ENCODE measurements at places on chromosomes 2 and 18.

- DNase-seq, result peak; percentile 13
Observed at GRCh38 chr2:71827524-71827901, 320.1 kb downstream of the CYP26B1 start.

GRCh38 chr2:174486563-174487107, at the start of gene GPR155:
Gene GPR155 (minus strand): TSS chr2:174487029. CDS start chr2:174481956, 5,073 bp downstream.
- DNase-seq, result no peak

- no peak for DNase-seq
Observed at GRCh38 chr2:174259981-174260380, 11.6 kb upstream of the OLA1 start.

- no peak for DNase-seq
Observed at GRCh38 chr2:205706769-205707381, 24.6 kb downstream of the NRP2 start.

GRCh38 chr2:12090590-12090989, 344.2 kb downstream of the LPIN1 start:
- no peak for DNase-seq

DNA sequence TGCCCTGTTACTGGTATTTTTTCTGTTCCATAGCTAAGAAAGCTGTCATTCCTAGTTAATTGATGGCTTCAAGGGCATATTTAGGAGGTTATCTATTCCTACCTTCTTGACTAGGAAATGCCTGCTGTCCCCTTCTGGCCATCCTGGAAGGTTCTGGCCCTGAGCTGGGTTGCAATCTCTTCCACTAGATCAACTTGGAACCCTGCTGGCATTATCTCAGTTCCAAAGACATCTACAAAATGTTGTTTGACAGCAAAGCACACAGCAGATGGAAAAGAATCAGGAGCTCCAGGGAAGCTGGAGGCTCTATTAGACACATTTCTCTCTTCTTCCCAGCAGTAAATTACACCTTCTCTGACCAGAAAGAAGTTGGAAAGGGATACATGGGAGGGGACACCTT, 192.1 kb downstream of the ARHGAP28 start:
- DNase-seq, result no peak

- peak; percentile 55 for DNase-seq
Observed at GRCh38 chr2:240255811-240256703, 115.6 kb upstream of the OTOS start.

GRCh38 chr2:191276792-191277465, 31.7 kb downstream of the MYO1B start:
- DNase-seq, result no peak

- no peak for DNase-seq
Observed at GRCh38 chr18:22489704-22490103, 72.0 kb upstream of the CTAGE1 start.

GRCh38 chr2:128622955-128623620, 304.4 kb upstream of the HS6ST1 start:
- DNase-seq, result no peak

DNA sequence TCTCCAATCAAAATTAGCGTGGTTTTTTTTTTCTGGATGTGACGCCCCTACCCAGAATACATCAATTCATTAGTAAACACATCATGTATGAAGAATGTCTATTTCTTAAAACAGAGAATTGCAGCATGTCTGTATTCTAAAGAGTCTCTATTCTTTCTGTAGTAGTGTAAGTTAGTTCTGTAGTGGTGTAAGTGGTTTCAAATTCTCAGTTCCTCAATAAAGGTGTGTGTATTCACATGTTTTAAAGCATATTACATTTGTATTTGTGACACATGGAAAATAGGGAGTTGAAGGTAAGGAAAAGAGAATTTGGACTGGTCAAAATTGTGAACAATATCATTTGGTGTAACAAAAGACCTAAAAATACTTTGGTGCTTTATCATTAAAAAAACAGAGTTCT, 8.0 kb upstream of the GPR75 start:
- DNase-seq, result no peak

GRCh38 chr2:1548910-1549673, 135.8 kb downstream of the TPO start:
- DNase-seq, result no peak

DNA sequence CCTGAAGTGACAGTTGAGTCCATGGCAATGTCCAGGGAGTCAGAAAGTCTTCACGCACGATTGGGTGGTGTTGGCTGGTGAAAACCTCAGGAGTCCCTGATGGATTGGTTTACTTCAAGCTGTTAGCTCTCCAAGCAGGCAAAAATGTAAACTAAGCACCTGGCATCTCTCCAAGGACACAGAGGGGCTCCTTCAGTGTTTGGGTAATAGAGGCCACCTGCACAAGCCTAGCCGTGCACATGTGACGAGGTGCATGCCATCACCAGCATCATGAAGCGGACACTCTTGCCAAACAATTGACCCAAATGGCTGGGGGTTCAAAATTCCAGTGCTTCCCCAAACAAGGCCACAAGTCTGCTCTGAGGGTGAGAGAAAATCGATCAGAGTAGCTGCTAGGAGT, 104.7 kb upstream of the CD302 start:
- DNase-seq, result no peak

- no peak for DNase-seq
Observed at GRCh38 chr2:31384351-31384750, 30.2 kb downstream of the XDH start.

GRCh38 chr2:11367170-11367730, 22.8 kb upstream of the ROCK2 start:
- no peak for DNase-seq

DNA sequence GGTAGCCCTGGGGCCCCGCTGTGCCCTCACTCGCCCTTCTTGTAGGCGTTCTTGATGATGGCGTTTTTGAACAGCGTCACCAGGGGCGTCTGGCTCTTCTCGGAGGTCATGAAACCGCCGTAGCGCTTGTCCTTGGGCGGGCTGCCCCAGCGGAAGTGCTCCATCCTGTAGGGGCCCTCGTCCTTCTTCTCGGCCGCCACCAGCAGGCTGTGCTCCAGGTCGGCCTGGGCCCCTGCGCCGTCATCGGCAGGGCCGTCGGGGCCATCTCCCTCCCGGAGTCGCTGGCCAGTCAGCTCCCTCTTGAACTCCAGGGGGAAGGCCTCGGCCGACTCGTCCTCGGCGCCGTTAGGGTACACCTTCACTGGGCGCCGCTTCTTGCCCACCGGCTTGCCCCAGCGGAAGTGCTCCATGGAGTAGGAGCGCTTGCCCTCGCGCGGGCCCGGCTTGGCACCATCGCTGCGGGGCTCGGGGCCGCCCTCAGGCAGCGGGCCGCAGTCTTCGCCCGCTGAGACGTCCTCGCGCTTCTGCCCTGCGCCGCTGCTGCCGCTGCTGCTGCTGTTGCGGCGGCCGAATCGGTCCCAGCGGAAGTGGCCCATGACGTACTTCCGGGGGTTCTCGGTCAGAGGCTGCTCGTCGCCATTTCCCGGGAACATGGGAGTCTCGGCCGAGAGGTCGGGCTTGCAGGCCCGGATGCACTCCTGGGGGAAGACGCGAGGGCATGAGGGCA, 7.2 kb downstream of the POMC start:
- DNase-seq, result no peak

DNA sequence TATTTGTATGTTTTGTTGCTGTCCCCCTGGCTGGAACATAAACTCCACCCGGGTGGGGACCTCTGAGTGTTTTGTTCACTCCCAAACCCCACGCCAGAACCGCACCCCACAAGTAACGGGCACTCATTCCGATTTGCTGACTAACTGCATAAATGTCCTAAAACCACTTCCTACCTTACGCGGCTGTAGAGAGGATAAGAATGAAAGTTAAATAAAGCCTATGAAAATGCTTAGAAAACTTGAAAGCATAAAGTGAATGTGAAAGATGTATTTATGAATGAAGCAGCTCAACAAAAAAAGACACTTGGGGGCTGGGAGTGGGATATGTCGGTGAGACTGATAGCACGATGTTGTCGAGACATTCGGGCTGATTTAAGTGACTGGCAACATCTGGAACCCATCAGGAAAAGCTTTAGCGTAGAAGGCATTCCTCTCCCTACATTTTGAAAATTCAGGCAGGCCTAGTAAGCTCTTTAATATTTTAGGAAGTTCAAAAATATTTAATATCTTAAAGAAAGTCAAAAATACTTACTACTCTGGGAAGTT, 206.7 kb downstream of the SH3RF3 start:
- DNase-seq, result no peak

DNA sequence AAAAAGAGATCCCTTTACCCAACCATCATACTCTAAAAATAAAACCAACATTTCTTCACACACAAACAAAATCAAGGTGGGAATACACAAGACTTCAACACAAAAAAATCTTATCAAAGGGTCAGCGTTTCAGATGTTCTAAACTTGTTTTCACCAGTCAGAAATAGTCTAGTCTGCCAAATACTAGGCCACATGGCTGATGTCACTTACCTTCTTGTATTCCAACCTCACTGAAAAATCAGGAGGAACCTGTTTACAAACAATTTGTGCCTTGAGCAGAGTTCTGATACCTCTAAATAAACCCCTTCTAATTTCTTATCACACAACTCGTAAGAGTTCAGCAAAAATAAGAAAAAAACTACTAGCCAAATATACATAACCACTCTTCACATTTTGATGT, 20.1 kb downstream of the FEZ2 start:
- DNase-seq, result no peak

- no peak for DNase-seq
Observed at GRCh38 chr18:54845787-54846186, 17.5 kb downstream of the RAB27B start.

- DNase-seq, result no peak
Observed at GRCh38 chr2:149737896-149738295, 150.3 kb upstream of the MMADHC start.

- DNase-seq, result no peak
Observed at GRCh38 chr18:10663750-10664149, 137.9 kb downstream of the NAPG start.

GRCh38 chr2:26011990-26012856, 21.7 kb upstream of the RAB10 start:
- peak; percentile 70 for DNase-seq

GRCh38 chr2:101717071-101717845, 19.8 kb downstream of the MAP4K4 start:
- DNase-seq, result no peak

GRCh38 chr18:28637897-28638296, 461.0 kb upstream of the CDH2 start:
- no peak for DNase-seq

DNA sequence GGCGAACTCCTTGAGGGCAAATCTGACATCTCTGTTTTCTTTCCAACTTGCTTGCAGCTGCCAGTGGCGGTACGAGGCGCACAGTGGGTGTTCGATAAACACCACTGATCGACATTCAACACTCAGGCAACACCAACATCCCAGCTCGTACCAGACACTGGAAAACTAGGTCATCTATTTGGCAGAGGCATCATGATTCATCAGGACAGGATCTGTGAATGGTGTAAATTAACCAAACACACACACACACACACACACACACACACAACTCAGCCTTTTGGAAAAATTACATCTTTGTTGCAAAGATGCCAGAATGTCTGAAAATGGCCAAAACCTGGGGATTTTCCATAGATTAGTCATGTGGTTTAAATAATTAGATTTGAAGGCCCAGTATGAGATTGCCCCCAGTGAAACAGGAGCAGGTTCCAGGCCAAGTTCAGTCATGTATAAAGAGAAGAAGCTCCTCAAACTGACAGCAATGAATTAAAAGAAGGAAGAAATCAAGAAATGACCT, 150.5 kb upstream of the NCKAP5 start:
- no peak for DNase-seq

All from ecto neural progenitor cell (in vitro differentiated cells).